ENCODE measurements at places on chromosomes 6 and 20. TPM values are rescaled to one million over a fixed set of nuclear protein-coding genes. Genes with fewer than 3 reads are reported as not detected.

The ANKRD66 gene
- total RNA-seq: not detected

The SIRPD gene
- not detected for total RNA-seq

The PLTP gene
- total RNA-seq: 144 TPM

- H3K27me3 ChIP-seq: no peaks in the 10 kb centered on the region
- H3K4me1 ChIP-seq: peaks cover 6% of the 10 kb centered on the region
- H3K36me3 ChIP-seq: no peaks in the 10 kb centered on the region
Observed at GRCh38 chr6:11848852-11849731, 70.5 kb upstream of the ADTRP start.

DNA sequence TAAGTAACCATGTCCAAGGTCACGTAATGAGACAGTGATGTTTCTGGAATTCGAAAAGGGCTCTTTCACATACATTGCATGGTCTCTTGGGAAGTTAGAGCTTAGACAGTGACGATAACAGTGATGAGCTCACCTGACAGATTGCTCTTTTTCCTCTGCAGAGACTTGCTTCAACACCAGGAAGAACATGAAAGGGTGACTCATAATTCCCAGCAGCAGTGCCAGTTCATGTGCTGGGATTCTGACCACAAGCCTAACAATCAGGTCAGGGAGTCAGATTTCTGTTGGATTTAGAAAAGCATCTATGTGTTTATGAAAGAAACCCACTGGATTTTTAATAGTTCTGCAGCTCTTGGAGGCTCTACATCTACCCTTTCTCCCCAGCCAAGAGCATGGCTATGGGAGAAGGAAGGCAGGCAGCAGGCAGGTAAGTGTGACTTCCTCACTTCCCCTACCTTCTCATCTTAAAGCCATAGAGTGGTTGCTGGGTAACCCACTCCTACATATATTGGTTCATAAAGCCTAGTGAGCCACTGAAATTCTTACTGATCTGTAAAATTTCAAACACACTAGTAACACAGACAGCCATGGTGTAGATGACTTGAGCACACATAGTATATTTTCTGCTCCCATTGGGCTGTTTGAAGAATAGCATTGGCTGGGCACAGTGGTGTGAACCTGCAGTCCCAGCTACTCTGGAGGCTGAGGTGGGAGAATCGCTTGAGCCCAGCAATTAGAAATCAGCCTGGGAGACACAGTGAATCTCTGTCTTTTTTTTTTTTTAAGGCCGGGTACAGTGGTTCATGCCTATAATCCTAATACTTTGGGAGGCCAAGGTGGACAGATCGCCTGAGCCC is 44.4 kb upstream of the LOC128125822 start:
- H3K27me3 ChIP-seq: no peaks in the 10 kb centered on the region
- peaks cover 19% of the 10 kb centered on the region for H3K4me1 ChIP-seq
- DNase-seq: peak; percentile 87
- H3K27ac ChIP-seq: peak overlapping the region; percentile 80
- H3K4me3 ChIP-seq: no peak overlapping the region

DNA sequence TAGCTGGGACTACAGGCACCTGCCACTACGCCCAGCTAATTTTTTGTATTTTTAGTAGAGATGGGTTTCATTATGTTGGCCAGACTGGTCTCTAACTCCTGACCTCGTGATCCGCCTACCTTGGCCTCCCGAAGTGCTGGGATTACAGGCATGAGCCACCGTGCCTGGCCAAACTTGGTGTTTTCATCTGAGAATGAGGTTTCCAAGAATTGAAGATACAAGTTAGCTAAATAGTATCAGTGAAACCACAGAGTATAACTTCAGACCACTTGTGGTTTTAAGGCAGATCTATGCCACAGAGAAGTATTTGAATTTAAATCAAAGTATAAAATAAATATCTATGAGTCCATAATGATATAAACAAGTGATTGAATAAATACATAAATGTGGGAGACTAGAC is 70.1 kb downstream of the SLC16A10 start:
- H3K27me3 ChIP-seq: no peaks in the 10 kb centered on the region
- no peaks in the 10 kb centered on the region for H3K36me3 ChIP-seq
- no peak overlapping the region for H3K4me3 ChIP-seq
- DNase-seq: no peak
- H3K4me1 ChIP-seq: no peaks in the 10 kb centered on the region
